ENCODE measurements at places on chromosomes 6 and 20.

- no peak for DNase-seq
These were observed 172.2 kb downstream of the AIG1 start for GRCh38 chr6:143232849-143233248.

DNA sequence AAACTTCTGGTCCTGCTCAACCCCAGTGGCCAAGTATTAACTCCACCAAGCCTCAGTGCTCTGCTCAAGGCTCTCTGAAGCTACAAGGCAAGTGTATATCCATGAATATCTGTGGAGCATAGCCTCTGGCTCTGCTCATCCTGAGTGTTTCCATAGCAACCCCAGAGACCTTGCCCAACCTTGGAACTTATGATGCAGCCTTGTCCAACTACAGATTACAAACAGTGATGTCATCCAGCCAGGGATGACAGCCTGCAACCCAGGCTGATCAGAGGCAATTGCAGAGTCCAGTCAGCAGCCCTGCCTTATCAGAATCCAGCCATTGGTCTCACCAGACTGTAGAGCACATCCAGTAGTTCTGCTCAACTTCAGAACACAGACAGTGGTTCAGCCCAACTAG, 65.5 kb upstream of the SPACA1 start:
- DNase-seq, result no peak

- DNase-seq, result no peak
These were observed 571.7 kb upstream of the SLC35B3 start for GRCh38 chr6:9007027-9007426.

GRCh38 chr20:20629556-20630188, 82.8 kb downstream of the RALGAPA2 start:
- DNase-seq, result no peak

- DNase-seq, result no peak
These were observed 277.7 kb upstream of the RIMS1 start for GRCh38 chr6:71608646-71609045.

DNA sequence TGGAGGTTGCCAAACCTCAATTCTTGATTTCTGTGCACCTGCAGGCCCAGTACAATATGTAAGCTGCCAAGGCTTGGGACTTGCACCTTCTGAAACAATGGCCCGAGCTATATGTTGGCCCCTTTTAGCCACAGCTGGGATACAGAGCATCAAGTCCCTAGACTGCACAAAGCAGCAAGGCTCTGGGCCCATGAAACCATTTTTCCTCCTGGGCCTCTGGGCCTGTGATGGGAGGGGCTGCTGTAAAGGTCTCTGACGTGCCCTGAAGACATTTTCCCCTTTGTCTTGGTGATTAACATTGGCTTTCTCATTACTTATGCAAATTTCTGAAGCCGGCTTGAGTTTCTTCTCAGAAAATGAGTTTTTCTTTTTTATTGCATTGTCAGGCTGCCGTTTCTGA, 40.5 kb upstream of the SLC35F1 start:
- DNase-seq, result no peak

- DNase-seq, result no peak
These were observed 365.2 kb downstream of the PAX1 start for GRCh38 chr20:22070610-22071058.

DNA sequence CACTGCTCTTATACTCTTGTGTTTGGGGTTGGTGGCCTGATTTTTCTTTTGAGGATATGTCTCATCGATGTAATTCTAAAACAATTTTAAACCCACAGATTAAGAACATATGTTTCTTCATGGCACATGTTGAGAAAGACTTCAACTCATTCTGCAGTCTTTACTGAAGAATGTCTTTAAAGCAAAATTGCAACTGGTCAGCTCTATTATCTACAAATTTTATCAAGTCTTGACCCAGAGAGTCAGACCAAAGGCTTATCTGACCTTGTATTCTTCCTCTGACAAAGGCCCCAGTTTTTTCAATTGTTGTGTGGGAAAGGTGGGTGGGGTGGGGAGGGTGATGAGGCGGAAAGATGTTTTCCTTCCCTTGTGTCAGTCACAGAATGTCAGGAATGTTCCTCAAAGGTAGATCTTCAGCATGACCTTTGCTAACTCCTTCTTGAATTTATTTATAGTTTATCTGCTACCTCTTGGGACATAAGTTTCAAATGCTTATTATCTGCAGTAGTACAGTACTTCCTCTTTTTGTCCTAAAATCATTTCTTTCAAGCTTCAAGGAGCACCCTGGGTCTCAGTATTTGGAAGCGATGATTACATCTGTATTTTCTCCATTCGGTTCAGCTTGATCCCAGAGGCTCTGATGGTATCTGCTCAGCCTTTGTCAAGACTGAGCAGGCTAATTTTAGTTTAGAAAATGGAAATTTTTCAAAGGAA, 63.2 kb upstream of the TIAM2 start:
- DNase-seq, result no peak

DNA sequence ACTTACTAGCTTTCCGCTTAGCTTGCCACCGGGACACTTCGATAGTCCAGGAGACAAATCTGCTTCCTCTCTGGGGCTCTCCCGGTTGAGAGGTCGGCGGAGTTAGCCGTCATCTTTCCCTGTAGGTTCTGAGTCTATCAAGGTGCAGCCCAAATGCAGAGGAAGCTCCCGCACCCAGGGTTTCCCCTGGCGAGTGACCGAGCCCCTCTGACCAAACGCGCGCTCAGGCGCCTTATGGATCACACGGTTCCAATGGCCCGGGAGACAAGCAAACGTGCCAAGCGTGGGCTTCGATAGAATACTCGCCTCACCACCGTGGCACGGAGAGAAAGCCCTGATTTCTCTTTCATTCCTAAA, 15.8 kb upstream of the FOXC1 start:
- DNase-seq, result no peak

DNA sequence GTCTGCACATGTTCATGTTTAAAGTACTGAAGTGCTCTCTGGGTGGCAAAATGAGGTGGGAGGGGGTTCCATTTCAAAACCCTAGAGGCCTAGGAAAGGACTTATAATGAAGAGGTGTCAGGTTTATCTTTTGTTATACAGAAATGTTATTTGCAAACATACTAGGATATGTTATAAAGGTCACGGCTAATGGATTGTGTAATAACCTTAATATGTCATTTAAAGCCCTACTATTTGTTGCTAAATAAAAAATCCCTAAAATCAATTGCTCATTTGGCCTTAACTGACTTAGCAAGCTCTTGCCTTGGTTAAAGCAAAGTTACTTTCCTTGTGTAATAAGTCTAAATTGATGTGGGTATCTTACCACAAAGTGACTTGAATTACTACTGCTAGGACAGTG, 8.8 kb downstream of the NKX2-4 start:
- no peak for DNase-seq

DNA sequence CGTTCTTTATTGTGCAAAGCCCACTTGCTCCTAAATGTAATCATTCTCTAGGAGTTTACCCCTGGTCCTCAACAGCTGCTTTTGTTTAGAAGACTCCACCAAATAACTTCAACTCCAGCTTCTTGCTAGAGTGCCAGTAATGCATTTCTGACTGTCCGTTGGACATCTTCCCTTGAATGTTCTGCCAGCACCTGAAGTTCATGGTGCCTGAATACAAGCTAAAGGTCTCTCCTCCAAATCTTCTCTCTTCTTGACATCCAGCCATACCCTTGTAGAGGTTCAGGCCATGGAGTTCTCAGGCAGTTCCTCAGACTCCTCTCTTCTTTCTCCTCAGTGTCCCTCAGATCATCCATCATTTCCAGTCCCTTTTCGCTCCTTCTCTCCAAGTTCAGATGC, 21.7 kb downstream of the PHACTR2 start:
- no peak for DNase-seq

GRCh38 chr20:3309226-3309625, 70.2 kb upstream of the SLC4A11 start:
- no peak for DNase-seq

GRCh38 chr6:82365016-82365795, 1.6 kb downstream of the TPBG start:
- no peak for DNase-seq

DNA sequence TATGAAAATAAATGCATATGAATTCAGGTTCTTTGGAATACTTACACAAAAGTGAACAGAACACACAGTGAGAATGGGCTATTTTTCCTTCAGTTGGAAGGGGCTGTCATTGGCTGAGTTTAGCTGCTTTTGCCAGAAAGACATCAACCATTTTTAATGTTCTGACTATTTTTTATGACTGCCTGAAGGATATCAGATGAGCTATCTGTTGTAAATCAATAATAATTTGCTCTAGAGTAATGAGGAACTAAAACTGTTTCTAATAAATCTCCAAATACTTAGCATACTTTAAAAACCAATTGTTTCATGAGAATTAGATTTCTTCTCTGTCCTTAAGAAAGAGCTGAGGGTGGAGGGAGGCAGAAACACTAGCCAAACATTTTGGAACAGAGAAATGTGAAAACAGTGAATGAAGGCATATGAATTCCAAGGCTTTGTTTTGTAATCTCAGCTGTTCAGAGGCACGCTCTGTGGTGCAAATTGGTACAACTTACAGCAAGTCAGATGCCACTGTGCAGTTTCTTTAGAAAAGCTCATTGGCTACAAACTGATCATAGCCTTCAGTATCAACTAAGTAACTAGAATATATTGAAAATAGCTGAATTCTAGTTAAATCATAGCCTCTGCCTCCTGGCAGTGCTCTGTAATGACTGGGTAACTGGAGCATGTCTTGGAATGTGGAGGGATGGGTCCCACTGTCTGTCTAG, 228.9 kb upstream of the JAG1 start:
- no peak for DNase-seq

DNA sequence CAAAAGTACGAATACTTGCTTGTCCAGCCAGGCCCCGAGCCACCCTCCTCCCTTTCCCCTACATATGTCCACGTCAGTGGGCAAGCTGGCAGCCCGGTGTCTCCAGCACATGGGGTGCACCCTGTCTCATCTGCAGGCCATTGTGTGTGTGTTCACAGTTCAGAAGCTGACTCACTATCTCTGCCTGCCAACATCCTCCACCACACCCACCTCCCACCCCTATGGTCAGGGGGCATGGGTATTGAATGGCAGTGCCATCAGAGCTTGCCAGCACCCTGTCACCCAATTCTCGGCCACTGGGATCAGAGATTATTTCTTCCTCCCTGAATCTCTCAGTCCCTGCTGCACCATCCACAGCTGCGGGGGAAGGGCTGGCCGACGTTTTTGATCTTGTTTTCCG, 195.7 kb downstream of the FARS2 start:
- DNase-seq, result no peak

- no peak for DNase-seq
These were observed 160.5 kb upstream of the LAMP5 start for GRCh38 chr20:9353916-9354276.

GRCh38 chr6:108877046-108877751, 29.0 kb downstream of the ARMC2 start:
- DNase-seq, result no peak

DNA sequence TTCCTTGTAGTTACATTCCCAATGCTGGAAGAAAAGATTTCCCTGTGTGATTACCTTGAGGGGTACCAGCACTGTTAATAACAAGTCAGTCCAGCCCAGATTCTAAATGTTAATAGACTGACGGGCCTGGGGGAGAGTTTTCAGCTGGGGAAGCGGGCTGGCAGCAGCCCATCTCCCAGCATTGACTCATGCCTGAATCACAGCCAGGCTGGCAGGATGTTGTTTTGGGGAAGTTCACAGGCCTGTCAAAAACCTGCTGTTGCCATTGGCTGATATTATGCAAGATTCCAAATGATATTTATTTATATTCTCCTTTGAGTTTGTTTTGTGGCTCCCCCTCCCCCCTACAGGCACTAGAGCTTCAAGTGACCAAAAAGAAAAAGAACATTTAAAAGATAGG, 213.9 kb upstream of the CNR1 start:
- no peak for DNase-seq

DNA sequence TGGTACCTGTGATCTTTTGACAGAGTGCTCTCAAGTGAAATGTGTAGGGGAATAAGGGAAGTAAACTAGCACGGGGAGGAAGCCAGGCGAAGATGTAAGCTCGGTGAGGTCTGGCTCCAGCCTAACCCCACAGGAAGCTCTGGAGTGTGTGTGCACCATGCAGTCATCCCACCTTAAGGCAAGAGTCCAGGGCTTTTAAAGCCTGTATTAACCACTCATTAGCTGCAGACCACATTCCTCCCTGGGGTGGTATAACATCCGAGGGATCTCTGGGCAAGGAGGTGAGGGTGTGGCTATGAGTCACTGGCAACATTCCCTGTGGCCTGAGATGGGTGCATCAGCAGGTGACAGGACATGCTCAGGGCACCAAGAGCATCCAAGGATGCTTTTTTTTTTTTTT, 12.5 kb upstream of the RANBP9 start:
- no peak for DNase-seq

DNA sequence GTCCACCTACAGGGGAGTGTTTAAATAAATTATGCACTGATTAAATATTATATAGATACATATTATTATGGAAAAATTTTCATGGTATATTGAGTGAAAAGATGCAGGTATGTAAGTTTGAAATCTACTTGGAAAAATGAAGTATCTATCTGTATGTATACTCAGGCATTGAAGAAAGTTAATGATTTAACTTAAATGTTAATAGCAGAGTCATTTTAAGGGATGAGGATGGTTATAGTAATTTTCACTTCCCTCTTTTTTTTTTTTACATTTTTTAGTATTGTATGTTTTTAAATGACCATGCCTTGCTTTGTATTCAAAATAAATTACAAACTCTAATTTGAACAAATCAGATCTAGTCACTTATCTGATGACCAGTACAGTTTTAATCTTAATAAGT, 43.2 kb upstream of the NOTCH4 start:
- no peak for DNase-seq

DNA sequence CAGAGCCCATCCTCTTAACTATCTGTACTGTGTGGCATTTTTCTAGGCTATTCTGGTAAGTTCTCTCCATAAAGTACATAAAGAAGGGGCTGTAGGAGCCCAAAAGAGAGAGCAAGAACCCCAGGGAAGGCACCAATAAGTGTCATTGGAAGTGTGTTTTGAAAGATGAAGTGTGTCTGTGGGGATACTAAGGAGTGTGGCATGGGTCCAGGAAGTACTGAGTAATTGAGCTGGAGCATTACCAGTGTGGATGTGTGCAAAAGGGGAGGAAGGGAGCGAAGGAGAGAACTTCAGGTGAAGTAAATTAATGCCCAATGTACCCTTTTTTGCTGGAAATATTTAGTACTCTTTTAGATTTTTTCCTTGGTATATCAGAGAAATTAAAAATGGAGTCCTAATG, 63.9 kb downstream of the KCNS1 start:
- DNase-seq, result no peak

DNA sequence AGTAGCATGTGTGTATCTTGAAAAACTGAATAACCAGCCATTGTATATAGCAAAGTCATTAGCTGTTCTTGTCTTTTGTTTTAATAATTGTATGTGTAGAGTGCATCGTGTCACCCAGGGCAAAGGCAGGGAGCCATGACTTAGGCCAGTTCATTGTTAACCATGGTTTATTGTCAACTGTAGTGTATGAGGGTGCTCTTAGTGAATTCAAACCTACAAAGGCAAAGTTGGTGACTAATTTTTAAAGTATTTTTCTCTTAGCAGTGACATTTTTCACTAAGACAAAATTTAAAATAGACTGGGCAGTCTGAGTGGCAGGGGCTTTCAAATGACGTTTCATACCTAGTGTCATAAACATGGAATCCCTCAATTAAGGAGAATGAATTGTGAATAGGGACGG, 79.0 kb downstream of the TULP4 start:
- no peak for DNase-seq

- DNase-seq, result no peak
These were observed 23.3 kb downstream of the NRSN1 start for GRCh38 chr6:24149296-24149695.

Data from T-helper 2 cell (primary cell).